Skeletal muscle cell (primary cell): ENCODE measurements at places on chromosomes 7 and 10.

DNA sequence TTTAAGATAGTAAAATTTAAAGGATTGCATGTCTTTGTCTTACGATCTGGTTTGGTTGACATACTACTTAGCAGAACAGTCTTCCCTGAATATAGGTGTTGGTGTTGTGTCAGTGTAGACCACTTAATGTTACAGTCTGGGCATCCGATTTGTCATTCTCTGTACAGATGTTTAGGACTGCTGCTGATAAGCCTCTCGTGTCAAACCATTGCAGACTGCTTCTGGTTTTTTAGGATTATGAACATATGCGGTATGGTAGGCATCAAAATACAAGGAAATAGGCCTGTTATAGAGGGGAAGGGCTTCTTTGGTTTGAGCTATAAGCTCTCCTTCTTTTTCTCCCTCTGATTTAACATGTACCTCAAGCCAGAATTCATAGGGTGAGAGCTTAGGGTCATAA is 7.4 kb downstream of the CYP3A43 start:
- DNase-seq, result no peak

- no peak for DNase-seq
Observed at GRCh38 chr7:102279537-102280400, 6.9 kb upstream of the SH2B2 start.

- DNase-seq, result no peak
Observed at GRCh38 chr7:39383136-39383535, 183.1 kb upstream of the YAE1 start.

DNA sequence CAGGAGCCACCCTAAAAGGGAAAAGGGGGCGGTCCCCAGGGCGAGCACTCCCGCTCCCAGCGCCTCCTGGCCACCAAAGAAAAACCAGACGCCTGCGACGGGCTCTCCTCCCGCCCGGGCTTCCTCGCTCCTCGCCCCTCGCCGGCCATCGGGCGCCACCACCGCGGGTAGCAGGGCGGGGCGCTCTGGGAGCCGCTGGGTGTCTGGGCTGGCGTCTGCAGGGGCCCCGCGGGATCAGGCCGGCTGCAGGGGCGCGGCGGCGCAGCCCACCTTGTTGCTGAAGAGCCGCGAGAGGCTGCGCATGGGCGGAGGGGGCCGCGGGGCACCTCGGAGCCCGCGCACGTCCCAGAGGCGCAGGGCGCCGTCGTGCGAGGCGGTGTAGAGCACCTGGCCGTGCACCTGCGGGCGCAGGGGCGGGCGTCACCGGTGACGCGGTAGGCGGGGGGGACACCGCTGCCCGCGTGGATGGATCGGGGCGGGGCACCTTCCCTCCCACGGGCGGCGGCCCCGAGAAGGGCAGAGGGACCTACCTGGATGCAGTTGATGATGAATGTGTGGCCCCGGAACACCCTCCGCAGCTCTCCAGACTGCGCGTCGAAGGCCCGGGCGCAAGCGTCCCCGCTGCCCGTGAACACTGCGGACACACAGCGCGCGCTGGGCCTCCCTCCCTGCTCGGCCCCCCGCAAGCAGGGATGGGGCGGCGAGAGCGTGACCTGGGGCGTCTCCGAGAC is 28.3 kb downstream of the WDR86 start:
- DNase-seq, result no peak

DNA sequence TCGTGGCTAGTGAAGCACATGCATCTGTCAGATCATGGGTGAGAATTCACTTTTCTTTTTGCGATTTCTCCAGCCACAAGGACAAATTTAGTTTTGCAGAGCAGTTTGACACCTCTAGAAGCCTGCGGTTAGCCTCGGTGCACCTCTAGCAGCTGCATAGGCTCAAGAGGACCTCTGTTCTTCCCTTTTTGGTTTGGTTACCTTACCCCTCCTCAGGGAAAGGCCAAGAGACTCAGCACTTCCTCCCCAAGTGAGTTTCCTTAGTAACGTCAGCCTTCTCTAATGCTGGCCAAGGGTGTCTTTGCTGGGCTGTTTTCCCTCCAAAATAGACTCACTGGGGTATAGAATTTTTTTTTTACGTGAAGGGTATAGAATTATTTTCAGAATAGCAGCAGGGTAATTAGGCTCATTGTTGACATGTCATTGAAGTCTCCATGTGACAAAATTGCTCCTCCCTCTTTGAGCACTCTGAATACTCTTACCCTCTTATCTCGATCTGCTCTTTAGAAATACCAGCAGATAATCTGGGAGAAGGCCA is 97.8 kb downstream of the AUTS2 start:
- DNase-seq, result no peak

DNA sequence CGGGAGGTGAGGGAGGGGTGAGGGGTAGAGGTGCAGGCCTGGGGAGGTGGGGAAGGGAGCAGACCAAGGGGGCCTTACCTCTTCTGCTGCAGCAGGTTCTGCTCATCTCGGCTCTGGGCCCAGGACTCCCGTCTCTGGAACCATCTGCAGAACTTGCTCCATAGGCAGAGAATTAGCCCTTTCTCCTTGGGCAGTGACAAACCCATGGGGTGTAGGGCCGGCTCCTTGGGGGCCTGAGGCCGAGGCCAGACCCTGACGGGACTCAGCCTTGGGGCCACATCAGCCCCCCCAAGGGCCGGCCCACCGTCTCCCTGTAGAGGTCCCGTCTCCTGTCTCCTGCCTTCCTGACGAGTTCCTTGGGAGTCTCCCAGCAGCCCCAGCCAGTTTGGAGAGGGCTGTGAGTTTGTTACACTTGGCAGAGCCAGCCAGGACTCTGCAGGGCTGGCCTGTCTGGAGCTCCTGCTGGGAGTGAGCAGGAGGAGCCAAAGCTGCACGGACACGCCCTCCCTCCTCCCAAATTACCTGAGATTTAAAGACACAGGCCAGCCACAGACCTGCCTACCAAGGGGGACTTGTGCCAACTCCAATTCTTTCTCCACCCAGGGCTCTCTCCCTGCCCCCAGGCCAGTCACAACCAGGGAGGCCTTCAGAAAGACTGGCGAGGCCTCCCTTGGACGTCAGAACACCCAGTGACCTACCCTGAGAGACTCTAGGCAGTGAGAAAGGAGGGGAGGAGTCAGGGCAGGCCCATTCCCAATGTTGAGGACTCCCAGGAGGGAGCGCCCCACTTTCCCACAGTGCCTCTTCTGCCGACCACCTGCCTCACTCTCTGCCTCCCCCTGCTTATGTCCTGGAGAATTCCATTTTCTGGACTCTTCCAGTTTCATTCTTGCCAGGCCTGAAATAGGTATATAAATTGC is at the start of gene TRPV6:
Gene TRPV6, minus strand, starts transcription at position 435 of the 920 bp plus-strand sequence.
- no peak for DNase-seq

DNA sequence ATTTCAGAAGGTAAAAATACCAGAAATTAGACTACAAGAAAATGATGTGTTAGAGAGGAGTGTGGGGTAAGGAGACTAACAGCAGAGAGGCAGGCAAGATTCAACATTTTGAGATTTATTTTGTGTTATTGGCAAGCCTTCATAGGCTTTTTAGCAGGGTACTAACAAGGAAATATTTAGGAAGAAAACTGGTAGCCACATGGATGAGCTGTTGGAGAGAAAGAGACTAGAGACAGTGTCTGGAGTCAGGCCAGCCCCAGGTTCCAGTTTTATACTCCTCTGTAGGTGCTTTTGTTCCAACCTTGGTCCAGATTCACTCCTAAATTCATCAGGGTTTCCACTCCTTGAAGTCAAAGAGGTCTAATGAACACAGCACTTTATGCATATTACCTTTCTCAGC is 41.1 kb downstream of the GPRIN2 start:
- no peak for DNase-seq

- no peak for DNase-seq
Observed at GRCh38 chr10:49220679-49221078, 32.5 kb upstream of the TMEM273 start.

GRCh38 chr7:95536656-95537311 is 51.0 kb downstream of the ASB4 start:
- no peak for DNase-seq

DNA sequence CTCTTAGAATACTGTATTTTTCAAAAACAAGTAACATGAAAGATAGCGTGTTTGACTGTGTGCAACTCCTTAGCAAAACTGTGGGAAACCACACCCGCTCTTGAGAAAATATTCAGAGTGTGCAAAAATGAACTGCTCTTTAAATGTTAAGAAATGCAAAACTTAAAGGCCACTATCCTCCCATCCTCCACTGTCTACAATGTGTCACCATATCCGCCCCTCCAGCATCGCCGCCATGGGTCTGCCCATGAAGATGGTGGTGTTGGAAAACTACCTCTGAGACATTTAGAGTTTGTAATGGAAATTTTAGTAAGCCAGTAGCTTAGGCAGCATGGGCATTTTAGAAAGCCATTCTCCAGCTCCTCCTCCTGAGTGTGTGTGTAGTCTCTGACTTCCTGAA is 20.1 kb upstream of the NMT2 start:
- DNase-seq, result no peak

GRCh38 chr10:36489611-36490228 is 635.7 kb upstream of the ANKRD30A start:
- DNase-seq, result peak; percentile 76

GRCh38 chr7:140972876-140973829 is 41.6 kb downstream of the MRPS33 start:
- no peak for DNase-seq
